ENCODE measurements at places on chromosomes 3 and 15.

GRCh38 chr3:81749265-81749664 is 12.2 kb downstream of the GBE1 start:
- DNase-seq = no peak

GRCh38 chr3:71254281-71255057 is 329.1 kb downstream of the FOXP1 start:
- no peak for DNase-seq

- no peak for DNase-seq
Measured at GRCh38 chr15:98412852-98413251, 235.5 kb upstream of the IGF1R start.

GRCh38 chr3:141093971-141094684 is 43.0 kb downstream of the SPSB4 start:
- DNase-seq = no peak

DNA sequence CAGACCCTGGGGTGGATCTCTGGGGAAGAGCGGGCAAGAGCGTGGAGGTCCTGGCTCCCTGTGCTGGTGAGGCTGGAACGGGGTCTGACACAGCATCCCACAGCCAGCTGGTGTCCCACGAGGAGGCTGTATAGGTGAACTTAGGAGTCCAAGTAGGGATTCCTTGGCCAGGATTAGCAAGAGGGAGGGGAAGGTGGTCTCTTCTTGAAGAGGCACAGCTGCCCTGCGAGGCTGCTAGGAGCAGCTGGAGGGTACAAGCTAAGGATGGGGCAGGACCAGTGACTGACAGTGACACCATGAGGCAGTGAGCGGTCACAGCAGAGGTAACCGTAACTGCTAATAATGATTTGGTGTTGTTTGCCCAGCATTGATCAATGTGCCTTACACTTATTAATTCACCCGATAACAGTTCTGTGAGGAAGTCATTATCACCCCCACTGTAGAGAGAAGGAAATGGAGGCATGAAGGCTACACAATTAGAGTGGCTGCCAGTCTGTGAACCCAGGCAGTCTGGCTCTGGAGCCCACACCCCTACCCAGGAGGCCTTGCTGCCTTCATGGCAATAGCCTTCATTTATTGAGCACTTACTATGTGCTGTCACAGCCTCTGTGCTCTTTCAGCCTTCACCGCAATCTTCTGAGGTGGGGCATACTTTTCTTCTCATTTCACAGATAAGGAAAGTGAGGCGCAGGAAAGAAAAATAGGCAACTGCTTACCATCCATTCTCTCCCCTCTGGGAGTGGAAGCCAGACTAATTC is 59.4 kb downstream of the TMEM44 start:
- DNase-seq = no peak

DNA sequence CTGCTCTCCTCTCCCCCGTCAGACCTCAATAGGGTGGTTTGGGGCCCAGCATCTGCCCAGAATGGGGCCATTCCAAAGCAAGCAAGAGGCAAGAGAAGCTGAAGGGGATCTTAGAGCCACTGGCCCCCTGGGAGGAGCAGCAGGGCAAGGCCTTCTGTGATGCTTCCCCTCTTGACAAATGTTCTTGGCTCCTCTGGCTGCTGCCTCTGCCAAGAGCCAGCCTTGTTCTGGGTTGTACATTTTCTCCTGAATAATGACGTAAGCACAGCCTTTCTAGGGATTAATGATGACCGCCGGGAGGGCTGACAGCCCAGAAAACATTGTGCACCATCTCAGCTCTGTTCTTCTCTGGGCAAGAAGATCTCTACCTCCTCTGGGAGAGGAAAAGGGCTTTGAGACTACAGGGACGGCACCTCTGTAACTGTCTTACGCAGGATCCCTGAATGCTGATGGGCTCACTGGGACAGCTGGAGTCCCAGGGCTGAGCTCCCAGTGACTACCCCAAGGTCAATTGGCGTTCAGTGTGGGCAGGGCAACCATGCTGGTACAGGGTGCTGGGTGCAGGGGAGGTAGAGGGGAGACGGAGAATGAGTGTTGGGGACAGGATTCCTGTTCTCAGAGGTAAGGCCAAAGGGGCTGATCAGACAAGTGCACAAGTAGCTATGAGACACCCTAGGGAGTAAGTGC is 253.3 kb downstream of the FAM43A start:
- no peak for DNase-seq

All from neuronal stem cell (in vitro differentiated cells).